ENCODE measurements at places on chromosomes 5 and 9.

DNA sequence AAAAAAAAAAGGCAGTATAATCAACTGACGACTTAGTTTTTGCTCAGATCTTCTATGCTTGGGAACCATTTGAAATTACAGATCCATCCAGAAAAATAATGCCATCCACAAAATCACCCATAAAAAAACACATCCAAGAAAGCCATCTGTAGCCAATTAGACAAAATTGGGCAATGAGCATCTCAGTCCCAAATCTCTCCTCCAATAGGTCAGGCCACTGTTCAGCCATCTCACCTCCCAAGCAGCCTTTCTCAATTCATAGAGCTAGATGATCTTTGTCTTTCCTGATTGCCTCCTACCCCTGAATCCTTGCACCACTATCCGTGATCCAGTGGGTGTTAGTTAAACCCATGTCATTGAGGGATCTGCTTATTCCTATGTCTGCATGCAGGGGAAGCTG lies 139.6 kb downstream of the SCAMP1 start:
- no peak for DNase-seq

- DNase-seq = no peak
Measured at GRCh38 chr5:62585751-62586150, 7.1 kb downstream of the LRRC70 start.

DNA sequence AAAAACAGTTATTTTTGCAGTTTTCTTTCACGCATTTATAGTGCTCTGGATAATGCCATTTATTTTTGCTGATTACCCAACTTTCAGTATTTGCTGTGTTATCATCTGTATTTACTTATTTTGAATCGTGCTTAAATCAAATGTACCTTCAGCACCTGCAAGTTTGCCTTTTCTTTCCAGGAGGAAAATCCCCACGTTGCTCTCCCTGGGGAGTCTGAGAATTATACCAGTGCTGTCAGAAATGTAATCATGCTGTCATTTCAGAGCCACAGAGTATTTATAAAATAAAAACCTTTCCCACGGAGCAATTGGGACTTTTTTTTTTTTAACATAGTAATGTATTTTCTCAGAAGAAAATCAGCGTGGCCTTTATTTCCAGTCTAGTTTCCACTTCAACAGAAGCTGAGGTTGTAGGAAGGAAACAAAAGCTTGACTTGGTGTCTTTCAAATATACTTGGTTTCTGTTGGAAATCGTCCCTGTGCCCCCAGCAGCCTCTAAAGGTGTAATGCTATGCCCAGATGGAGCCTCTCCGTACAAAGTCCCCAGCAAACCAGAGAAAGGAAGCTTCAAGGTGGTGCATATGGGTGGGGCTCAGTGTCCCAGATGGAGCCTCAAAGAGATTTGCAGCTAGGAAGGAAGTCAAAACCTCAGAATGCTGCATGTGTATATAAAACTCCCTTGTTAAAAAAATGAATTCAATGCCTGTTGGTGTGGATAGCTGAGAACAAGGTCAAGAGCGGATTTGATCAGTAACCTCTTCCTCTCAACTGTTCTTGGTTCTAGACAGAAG lies 2.1 kb downstream of the GPR150 start:
- no peak for DNase-seq

- DNase-seq = no peak
Measured at GRCh38 chr5:40569546-40570270, 110.0 kb upstream of the PTGER4 start.

GRCh38 chr5:139816566-139816965 lies 21.0 kb downstream of the PSD2 start:
- DNase-seq = no peak

DNA sequence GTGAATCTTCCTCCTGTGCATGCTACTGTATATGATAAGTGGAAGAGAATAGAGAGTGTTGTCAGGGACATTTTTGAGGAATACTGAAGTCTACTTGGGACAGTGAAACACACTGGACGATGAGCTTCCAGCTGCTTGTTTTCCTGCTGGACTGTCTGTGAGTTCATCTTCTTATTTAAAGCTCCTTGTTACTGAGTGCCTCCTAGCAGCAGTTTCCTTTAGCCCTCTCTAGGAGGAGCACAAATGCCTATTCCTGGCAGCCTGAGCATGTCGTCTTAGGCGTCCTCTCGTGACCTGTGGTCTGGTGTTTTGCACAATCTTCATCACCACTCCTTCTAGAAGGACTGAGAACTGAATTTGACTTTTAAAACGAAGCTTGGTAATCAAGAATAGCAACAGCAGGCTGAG lies 43.8 kb downstream of the ANKRD33B start:
- no peak for DNase-seq
